A549 (cell line): ENCODE measurements at places on chromosomes 11 and 22.

- no peak for DNase-seq
These were observed 29.4 kb downstream of the SYT9 start for GRCh38 chr11:7281079-7281478.

- DNase-seq = no peak
These were observed 8.2 kb downstream of the PRAME start for GRCh38 chr22:22550789-22551434.

GRCh38 chr11:124762105-124762623, at the start of gene ESAM:
TSS of gene ESAM (minus strand) at chr11:124762290. CDS start at chr11:124762154, 136 bp downstream.
- DNase-seq = peak; percentile 31

DNA sequence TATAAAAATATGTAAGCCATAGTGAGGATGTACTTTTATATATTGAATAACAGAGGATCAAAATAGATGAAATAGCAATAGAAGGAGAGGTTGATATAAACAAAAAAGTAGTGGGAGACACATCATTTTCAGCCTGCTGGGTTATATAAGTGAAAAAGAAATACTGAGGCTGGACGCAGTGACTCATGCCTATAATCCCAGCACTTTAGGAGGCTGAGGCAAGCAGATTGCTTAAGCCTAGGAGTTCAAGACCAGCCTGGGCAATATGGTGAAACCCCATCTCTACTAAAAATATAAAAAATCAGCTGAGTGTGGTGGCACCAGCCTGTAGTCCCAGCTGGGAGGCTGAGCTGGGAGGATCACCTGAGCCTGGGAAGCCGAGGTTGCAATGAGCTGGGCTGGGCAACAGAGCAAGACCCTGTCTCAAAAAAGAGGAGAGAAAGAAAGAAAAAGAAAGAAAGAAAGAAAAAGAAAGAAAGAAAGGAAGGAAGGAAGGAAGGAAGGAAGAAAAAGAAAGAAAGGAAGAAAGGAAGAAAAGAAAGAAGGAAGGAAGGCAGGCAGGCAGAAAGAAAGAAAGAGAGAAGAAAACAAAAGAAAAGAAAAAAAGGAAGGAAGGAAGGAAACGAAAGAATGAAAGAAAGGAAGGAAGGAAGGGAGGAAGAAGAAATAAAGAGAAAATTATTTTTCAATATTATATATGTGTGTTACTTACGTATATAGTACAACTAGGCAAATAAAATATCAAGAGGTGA, 7.0 kb upstream of the P2RY2 start:
- DNase-seq = no peak

DNA sequence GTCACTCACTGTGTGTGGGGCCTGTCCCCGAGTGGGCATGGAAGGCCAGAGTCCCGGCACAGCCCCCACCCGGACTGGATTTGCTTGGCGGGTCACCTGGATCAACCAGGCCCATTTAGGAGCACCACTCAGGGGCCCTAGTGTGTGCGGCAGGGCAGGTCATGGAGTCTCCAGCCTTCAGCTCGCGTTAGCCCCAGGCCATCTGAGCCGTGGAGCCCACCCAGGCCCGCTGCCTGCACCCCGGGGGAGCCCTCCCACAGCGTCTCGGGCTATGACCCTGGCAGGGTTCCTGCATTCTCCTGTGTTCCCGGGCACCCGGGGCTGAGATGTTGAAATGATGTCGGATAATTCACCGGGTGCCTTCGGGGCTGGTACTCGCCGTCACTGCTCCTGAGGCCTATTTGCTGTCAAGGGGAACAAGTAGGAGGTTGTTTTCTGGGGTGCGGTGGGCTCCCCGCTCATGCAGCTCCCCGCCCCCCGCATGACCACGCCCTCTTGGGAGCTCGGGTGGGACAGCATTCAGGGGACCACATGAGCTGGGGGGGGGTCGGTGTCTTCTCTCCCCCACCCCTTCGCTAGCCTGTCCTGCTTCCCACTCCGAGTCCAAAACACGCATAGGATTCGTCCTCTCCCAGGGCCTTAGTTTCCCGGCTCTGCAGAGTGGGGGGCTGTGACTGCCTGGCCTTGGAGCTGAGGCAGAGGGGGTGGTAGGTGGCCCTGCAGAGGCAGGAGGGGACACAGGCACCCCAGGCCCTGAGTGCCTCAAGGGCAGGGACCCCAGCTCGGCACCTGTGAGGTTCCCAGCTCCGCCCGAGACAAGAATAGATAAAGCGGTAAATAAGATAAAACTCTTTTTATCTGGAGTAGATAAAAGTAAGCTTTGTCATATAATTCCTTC, 77.2 kb downstream of the KCNQ1 start:
- no peak for DNase-seq

GRCh38 chr11:23727387-23727786, 769.5 kb upstream of the LUZP2 start:
- DNase-seq = no peak
